ENCODE measurements at places on chromosomes 7 and 10.
A peak's percentile ranks its signal among the peaks of the same experiment; 100 is the strongest.

DNA sequence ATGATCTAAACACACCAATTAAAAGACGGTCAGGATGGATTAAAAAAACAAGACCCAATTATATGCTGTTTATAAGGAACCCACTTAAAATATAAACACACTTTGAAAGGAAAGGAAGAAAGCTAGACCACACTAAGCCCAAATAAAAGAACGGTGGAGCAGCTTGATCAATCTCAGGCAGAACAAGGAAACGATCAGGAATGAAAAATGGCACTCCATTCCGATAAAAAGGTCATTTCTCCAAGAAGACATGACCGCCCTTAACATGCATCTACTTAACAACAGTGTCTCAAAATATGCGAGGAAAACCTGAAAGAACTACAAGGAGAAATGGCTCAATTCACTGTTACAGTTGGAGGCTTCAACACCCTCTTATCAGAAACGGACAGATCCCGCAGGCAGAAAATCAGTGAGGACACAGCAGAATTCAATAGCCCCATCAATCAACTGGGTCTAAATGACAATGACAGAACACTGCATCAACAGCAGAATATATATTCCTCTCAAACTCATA lies 210.0 kb downstream of the MAD1L1 start:
- no peak for DNase-seq

GRCh38 chr7:80372415-80372814 lies 139.4 kb downstream of the GNAT3 start:
- DNase-seq = no peak

GRCh38 chr10:71273506-71273905 lies 45.6 kb upstream of the SLC29A3 start:
- DNase-seq = no peak

DNA sequence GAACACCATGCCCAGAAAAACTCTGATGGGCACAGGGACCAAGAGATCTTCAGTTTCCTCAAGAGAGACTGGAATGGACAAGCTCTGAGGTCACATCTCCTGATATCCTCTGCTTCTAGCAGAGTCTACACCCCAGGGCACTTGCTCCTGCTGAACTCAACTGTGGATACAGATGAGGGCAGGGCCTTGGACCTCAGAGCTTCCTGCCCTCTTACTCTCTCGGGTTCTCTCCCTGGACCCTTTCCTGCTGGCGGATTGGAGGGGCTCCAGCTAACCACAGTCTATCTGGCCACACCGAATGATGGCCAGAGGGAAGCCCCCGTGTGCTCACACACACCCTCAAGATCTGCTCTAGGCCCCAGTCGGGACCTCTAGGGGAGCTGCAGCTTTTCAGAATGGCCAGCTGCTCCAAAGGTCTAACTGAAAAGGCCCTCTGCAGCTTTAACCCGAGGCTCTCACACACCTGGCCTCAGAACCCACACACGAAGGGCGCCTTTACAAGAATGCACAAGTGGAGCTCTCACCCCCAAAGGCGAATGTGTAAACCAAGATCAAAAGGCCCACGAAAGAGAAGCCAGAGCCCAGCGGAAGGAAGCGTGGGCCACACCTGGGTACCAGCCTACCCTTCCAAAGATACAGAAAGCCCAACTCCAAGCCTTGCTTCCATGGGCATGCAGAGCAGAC lies 65.5 kb downstream of the FAM53B start:
- no peak for DNase-seq

DNA sequence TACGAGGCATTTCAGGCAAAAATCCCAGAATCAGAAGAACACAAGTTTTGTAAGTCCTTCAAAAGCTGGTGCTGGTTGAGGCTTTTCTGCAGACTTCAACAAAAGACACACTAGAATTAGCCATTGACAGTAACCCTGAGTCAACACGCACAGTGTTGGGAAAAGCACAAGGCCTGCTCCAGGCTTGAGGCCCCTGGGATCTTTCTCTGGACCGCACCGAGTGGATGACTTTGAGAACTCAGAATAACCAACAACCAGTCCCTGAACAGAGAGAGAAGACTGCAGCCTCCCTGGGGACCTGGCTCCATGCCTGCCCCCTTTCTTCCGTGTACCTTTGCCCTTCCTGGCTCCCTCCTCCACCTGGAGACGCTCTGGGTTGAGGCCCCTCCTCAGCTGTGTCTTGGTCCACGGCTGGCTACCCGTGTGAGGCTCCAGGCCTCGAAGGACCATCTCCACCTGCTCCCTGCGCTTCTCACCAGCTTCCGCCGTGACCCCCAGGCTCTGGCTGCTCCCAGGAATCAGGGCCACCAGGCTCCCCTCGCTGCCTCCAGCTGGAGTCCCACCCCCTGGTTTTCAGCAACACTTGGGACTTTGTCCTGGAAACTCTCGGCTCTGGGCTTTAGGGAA lies 28.4 kb downstream of the DIP2C start:
- DNase-seq = no peak

DNA sequence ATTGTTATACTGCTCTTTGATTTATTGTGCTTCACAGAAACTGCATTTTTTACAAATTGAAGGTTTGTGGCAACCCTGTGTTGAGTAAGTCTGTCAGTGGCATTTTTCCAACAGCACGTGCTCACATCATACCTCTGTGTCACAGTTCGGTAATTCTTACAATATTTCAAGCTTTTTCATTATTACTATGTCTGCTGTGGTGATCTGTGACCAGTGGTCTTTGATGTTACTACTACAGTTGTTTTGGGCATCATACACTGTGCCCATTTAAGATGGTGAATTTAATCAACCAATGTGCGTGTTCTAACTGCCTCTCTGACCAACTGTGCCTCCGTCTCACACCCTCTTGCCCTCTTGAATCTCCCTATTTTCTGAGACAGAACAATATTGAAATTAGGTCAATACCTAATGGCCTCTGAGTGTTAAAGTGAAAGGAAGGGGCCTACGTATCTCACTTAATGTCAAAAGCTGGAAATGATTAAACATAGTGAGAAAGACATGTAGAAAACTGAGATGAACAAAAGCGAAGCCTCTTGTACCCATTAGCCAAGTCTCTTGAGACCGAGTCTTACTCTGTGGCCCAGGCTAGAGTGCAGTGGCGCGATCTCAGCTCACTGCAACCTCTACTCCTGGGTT lies 20.2 kb upstream of the ASL start:
- no peak for DNase-seq

DNA sequence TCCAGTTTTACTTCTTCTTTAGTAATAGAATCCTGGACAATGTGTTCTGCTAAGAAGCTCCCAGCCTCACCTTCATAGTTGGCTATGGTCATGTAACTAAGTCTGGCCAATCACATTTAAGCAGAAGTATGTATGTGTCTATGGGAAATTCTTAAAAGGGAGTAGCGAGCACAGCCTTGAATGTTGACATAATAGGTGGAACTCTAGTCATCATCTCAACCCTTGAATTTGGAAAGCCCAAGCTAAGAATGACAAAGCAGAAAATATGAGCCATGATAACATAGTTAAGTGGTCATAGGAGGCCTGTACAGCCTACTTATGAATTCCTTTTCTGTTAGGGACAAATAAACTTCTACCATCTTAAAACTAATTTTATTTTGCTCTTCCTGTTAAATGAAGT lies 134.1 kb downstream of the MAGI2 start:
- DNase-seq = no peak

DNA sequence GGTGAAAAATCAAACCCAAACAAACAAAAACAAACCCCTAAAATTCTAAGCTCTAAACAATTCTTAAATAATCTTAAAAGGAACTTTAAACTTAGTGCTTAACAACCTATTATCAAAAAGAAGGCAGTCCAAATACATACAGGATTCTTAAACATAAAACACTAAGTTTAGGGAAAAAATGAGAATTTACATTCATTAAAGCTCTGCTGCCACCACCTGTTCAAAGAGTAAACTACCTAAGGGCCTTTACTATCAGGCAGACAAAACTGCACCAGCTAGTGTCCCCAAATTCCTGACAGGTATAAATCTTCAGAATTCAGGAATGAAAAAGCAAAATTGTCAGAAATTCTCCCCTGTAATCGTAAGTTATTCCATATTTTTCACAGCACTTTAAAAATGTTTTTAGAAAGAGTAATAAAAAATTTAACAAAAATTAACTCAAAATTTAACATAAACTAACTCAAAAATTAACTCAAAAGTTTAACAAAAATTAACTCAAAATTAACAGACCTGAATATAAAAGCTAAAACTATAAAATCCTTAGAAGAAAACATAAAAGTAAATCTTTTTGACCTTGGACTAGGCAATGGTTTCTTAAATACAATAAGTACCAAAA lies 55.1 kb downstream of the PDZD8 start:
- DNase-seq = peak; percentile 43
